ENCODE measurements at places on chromosomes 2 and 18. TPM values are rescaled to one million over a fixed set of nuclear protein-coding genes. Genes with fewer than 3 reads are reported as not detected.

Gene ECEL1
- not detected for total RNA-seq

Gene REEP1
- total RNA-seq = not detected

Gene TNP1
- not detected for total RNA-seq

Gene GATA6
- not detected for total RNA-seq

- no peak overlapping the region for H3K4me3 ChIP-seq
- no peak for DNase-seq
- no peaks in the 10 kb centered on the region for H3K4me1 ChIP-seq
- no peaks in the 10 kb centered on the region for H3K36me3 ChIP-seq
Observed at GRCh38 chr2:200025717-200026116, 70.3 kb downstream of the MAIP1 start.

- peak overlapping the region; percentile 94 for H3K27ac ChIP-seq
- no peak for DNase-seq
- no peaks in the 10 kb centered on the region for H3K36me3 ChIP-seq
- peaks cover 56% of the 10 kb centered on the region for H3K4me1 ChIP-seq
Observed at GRCh38 chr2:108615480-108616090, 81.3 kb downstream of the LIMS1 start.

DNA sequence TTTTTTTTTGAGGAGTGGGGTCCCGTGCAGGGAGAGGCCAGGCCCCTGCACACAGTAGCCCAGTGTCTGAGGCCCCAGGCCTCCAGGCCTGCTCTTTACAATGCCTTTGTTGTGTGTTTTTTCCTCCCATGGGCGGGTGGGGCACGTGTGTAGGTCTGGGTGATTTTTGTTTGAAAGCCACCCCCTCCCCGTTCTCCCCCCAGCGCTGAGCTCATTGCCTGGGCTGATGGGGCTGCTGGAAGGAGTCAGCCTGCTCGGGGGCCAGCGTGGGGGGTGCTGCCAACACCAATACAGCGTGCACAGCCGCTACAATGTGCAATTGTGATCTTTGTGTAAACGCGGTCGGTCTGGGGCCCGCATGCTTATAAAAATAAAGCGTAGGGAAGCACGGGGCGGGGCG, 142.7 kb downstream of the DYSF start:
- peaks cover 3% of the 10 kb centered on the region for H3K4me1 ChIP-seq
- H3K36me3 ChIP-seq = no peaks in the 10 kb centered on the region
- H3K27ac ChIP-seq = no peak overlapping the region
- no peak for DNase-seq

GRCh38 chr2:106189325-106189724, 4.8 kb downstream of the UXS1 start:
- H3K4me3 ChIP-seq = peak overlapping the region; percentile 36
- H3K36me3 ChIP-seq = peaks cover 16% of the 10 kb centered on the region
- peaks cover 58% of the 10 kb centered on the region for H3K4me1 ChIP-seq
- no peaks in the 10 kb centered on the region for H3K27me3 ChIP-seq
- DNase-seq = no peak
- H3K27ac ChIP-seq = peak overlapping the region; percentile 90

DNA sequence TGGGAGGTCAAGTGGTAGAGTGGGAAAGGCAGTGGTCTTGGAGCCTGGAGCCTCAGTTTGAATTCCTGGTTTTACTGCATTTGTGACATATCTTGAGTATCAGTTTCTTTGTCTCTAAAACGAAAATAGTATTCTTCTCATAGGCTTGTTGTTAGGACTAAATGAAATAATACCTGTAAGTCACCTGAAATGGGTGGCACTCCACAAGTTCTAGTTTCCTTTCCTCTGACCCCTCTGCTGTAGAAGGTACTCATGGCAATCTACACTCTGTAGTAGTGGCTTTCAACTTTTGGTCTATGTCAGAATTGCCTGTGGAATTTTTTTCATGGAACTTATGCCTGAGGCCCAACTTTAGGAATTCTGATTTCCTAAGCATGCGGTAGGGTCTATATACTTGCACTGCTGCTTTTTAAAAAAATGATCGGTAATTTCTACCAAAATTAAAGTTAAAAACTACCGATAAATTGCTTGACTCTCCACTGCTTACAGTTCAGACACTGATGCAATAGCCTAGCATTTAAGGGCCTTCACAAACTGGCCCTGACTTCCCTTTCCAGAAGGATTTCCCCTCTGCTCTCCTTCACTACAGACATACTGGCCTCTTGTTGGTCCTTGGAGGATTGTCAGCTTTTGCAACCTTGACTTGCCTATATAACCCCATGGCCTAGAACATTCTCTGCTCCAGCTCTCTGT, 47.2 kb downstream of the PLEK start:
- H3K36me3 ChIP-seq = peaks cover 12% of the 10 kb centered on the region
- no peak for DNase-seq
- peak overlapping the region; percentile 74 for H3K4me3 ChIP-seq
- peaks cover 74% of the 10 kb centered on the region for H3K4me1 ChIP-seq

DNA sequence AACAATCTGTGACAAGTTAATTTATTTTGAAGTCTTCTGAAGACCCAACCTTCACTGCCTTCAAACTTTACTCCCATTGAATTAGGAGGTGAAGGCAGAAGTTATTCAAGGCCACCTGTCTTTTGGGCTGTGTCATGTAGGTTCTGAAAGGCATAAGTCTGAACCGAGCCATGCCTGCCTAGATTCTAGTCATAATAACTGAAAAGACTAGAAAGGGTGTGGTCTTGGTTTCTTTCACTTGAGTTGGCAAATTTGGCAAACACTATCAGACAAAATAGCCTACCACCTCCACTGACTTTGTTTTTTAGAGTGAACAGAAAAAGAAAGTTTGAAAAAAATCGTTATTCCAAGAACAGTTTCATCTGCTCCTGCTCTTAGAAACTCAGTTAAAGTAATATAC, 38.4 kb downstream of the PPM1B start:
- H3K27me3 ChIP-seq = no peaks in the 10 kb centered on the region
- peaks cover 14% of the 10 kb centered on the region for H3K36me3 ChIP-seq
- peaks cover 21% of the 10 kb centered on the region for H3K4me1 ChIP-seq
- H3K27ac ChIP-seq = no peak overlapping the region

DNA sequence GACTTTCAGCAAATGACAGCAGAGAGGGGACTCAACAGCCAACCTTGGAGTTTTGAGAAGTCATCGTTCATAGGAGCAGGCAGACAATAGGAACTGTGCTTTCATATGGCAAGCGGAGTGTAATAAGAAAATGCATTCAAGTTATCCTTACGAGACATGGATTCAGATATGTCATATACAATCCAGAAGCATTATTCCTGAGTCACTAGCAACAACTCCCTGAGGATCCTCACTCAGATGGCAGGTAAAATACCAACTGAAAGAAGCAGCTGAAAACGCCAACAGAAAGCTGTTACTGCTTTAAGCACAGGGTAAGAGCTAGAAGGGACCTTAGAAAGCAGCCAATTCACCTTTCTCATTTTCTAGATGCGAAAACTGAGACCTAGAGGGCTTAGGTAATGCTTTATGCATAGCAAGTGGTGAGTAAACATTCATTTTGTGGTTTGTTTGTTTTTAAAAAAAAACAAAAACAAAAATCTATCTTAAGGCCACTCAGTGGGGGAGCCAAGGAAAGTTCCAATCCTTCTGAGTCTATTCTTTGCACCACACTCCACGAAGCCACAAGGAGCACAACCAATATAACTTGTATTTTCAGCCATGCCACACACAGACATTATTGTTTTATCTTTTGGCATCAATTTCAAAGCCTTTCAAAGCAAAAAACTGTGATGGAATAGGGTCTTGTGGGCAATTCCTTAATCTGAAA, 89.1 kb upstream of the RIOK3 start:
- H3K27ac ChIP-seq = no peak overlapping the region
- no peaks in the 10 kb centered on the region for H3K4me1 ChIP-seq
- H3K36me3 ChIP-seq = no peaks in the 10 kb centered on the region
- H3K27me3 ChIP-seq = no peaks in the 10 kb centered on the region
- no peak overlapping the region for H3K4me3 ChIP-seq

DNA sequence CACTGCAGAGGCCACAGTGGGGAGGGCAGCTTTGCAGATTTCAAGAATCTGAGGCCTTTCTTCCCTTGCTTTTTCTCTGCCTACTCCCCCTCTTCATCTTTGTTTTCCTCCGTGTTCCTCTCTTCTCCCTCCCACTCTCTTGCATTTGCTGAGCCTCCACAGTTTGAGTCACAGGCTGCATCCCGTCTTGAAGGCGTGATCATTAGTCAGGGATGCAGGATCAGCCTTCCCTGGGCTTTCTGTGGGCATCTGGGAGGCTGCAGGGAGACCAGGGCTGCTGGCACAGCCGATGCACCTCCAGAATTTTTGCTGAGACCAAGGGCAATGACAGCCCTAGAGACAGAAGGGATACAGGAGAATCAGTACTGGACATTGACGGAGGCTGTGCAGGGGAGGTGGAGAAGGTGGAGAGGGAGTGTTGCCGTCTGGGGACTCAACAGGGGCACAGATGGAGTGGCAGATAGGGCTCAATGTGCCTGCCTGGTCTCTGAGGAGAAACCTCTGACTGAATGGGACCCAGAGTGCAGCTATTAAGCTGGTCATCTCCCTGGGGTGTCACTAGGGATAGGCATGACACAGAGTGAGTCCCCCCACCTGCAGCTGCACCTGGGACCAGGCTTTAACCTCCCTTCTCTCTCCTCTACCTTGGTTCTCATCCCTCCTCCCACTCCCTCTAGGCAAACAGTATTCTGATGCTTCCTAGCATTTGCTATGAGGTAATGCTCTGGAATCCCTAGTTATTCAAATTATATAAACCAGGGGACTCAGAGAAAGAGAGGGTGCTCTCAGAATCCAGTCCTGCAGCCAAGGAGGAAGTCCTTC, 29.0 kb upstream of the DNAJC27 start:
- H3K4me1 ChIP-seq = no peaks in the 10 kb centered on the region
- no peak overlapping the region for H3K27ac ChIP-seq
- DNase-seq = no peak
- no peaks in the 10 kb centered on the region for H3K36me3 ChIP-seq

- no peaks in the 10 kb centered on the region for H3K36me3 ChIP-seq
- no peak overlapping the region for H3K27ac ChIP-seq
Observed at GRCh38 chr2:215002500-215002899, 135.9 kb downstream of the ABCA12 start.

- no peak within 1 kb of the TSS for H3K4me3 ChIP-seq
- no peak within 1 kb of the TSS for H3K27ac ChIP-seq
- H3K27me3 ChIP-seq = peaks cover 19% of the 10 kb centered on the region
- DNase-seq = no peak
- H3K36me3 ChIP-seq = no peaks in the 10 kb centered on the region
- no peaks in the 10 kb centered on the region for H3K4me1 ChIP-seq
Observed at GRCh38 chr2:150487537-150488429, at the start of gene RND3. Gene RND3 (minus strand): TSS chr2:150487667. CDS start chr2:150487417, 250 bp downstream.

DNA sequence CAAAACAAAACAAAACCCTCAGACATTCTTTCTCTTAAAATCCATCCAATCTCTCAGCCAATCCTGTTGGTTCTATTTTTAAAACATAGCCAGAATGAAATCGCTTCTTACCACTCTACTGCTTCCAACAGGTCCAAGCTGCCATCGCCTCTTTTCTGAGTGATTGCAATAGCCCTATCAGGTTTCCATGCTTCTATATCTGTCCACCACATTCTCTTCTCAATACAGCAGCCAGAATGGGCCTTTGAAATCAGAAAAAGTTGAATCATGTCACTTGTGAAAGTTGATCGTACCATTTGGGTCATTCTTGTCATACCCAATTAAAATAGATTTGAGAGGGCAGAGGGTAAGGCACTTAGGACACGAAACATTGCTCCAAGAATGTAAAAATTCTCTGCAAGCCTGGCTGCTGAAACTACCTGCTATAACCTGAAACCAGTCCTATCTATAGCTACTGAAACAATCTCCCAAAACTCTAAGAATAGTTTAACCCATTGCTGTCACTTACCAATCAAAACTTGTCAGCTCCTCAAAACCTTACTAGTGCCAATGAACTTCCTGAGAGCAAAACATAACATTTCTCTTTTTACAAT, 3.3 kb upstream of the MTLN start:
- peaks cover 16% of the 10 kb centered on the region for H3K36me3 ChIP-seq
- DNase-seq = no peak
- H3K4me1 ChIP-seq = peaks cover 5% of the 10 kb centered on the region
- no peak overlapping the region for H3K4me3 ChIP-seq

DNA sequence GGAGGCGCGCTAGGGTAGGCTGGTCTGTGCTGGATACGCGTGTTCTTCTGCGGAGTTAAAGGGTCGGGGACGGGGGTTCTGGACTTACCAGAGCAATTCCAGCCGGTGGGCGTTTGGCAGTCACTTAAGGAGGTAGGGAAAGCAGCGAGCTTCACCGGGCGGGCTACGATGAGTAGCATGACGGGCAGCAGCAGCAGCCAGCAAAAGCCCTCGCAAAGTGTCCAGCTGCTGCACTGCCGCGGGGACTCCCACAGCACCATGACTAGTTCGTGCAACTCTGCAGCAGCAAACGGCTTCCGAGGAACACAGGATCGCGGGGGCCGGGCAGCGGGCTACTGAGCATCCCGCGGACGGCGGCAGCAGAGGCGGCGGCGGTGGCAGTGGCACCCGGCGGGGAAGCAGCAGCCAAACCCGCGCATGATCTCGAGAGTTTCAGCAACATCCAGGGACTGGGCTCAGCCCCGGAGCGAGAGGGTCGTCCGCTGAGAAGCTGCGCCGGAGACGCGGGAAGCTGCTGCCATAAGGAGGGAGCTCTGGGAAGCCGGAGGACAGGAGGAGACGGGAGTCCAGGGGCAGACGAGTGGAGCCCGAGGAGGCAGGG, 368 bp downstream of the TMEFF2 start:
- H3K27ac ChIP-seq = no peak overlapping the region
- H3K27me3 ChIP-seq = peaks cover 52% of the 10 kb centered on the region
- peaks cover 6% of the 10 kb centered on the region for H3K36me3 ChIP-seq

- peaks cover 6% of the 10 kb centered on the region for H3K27me3 ChIP-seq
- no peaks in the 10 kb centered on the region for H3K36me3 ChIP-seq
- H3K4me1 ChIP-seq = no peaks in the 10 kb centered on the region
- H3K4me3 ChIP-seq = no peak overlapping the region
- H3K27ac ChIP-seq = no peak overlapping the region
Observed at GRCh38 chr2:179579800-179580199, 281.6 kb downstream of the ZNF385B start.

DNA sequence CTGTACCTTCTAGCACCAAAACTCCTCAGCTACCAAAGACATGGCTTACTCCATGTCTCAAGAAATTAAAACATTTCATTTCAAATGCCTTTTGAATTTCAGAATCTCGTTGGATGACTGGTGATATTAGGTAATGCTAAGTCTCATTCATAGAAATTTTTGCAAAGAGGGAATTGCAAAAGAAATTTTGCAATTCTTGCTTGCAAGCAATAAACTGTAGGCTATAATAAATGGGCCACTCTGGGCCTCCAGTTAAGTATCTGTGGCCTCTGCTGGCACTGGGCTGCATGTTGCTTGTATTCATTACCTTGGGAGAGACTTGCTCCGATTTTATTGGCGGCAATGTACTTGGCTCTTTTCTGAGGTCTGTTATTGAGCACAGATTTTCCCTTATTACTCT, 2.8 kb upstream of the LCLAT1 start:
- no peak for DNase-seq
- H3K27ac ChIP-seq = no peak overlapping the region
- peaks cover 32% of the 10 kb centered on the region for H3K4me1 ChIP-seq
- H3K27me3 ChIP-seq = no peaks in the 10 kb centered on the region

- H3K27ac ChIP-seq = no peak overlapping the region
- H3K4me1 ChIP-seq = no peaks in the 10 kb centered on the region
- no peak for DNase-seq
- H3K36me3 ChIP-seq = no peaks in the 10 kb centered on the region
Observed at GRCh38 chr2:182245963-182246362, 180.9 kb downstream of the PDE1A start.
